Activated naive CD8-positive, alpha-beta T cell treated with anti-CD3 and anti-CD28 coated beads, Interleukin-2, amount 10 ng/mL, durations not matched to agents 7 days and 5 days (primary cell): ENCODE measurements at places on chromosomes 1 and 21.

DNA sequence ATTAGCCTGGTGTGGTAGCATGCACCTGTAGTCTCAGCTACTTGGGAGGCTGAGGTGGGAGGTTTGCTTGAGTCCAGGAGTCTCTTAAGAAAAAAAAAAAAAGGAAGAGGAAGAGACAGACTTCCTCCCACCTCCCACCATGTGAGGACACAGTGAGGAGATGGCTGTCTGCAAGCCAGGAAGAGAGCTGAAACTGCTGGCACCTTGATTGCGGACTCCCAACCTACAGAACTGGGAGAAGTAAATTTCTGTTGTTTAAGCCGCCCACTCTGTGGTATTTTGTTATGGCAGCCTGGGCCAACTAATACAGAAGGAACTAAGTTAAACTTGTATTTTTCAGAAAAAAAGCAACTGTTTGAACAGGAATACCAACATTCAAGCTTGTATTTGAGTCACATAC, 21.7 kb downstream of the DOP1B start:
- no peak for DNase-seq

DNA sequence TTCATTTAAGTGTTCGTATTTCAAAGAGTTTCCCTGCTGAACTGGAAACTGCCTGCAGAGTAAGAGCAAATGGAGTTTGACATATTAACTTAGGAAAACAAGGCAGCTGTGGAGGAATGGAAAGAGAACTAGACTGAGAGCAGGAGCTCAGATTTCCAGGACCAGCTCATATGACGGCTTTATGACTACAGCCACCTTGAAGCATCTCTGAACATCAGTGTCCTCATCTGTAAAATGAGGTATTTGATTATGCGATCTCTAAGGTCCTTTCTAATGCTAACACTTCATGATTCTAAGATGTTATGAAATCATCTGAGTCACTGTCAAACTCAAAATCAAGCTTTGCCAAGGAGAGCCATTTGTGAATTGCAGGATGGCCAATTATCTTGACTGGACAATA, 112.3 kb downstream of the PRRX1 start:
- DNase-seq = no peak

DNA sequence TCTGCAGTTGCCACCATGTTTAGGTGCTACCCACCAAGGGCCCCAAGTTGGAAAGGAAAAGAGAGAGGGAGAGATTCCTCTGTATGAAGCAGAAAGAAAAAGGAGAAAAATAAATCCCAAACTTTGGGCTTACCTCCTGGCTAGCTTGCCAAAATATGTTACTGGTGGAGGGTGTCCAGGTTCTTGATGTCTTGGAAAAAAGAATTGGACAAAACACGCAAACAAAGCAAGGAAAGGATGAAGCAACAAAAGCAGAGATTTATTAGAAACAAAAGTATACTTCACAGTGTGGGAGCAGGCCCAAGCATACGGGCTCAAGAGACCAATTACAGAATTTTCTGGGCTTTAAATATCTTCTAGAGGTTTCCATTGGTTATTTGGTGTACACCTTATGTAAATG, 204.5 kb upstream of the LRRC7 start:
- DNase-seq = no peak

GRCh38 chr1:158812336-158812735, 18.8 kb upstream of the MNDA start:
- DNase-seq = no peak

GRCh38 chr1:188406636-188407035, 1577.9 kb downstream of the PLA2G4A start:
- no peak for DNase-seq

DNA sequence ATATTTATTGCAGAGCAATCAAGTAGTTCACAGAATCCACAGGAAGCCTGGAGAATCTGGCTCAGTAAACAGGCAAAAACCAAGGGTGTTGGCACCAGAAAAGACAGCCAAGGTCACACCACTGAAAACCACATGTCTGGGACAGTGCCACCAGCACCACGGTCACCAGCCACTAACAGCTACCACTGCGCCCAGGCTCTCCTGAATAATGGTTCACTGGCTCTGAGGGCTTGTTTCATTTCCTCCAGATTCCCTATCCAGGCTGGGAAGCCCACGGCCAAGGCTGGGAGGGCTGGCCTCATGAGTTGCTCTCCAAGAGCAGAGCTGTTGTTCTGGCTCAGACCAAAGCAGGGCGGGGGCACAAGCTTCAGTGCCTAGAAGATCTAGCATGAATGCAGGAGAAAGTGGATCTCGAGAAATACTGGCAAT, 54.5 kb upstream of the PTGFRN start:
- no peak for DNase-seq

DNA sequence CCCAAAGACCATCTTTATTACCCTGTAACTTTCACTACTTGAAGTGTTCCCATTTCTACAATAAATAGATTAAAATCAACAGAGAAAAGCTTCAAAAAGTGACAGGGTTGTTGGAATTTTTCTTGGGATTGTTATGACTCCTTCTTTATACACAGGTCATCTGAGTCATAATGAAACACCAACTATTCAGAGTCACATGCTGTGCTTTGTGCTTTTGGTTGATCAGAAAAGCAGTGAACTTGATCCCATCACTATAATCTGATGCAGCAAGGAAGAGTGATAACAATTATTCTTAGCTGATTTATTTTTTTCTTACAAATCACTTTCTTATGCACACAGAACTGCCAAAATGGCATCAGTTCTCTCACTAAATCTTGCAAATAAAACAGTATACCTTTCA, 422.9 kb downstream of the PTBP2 start:
- no peak for DNase-seq

DNA sequence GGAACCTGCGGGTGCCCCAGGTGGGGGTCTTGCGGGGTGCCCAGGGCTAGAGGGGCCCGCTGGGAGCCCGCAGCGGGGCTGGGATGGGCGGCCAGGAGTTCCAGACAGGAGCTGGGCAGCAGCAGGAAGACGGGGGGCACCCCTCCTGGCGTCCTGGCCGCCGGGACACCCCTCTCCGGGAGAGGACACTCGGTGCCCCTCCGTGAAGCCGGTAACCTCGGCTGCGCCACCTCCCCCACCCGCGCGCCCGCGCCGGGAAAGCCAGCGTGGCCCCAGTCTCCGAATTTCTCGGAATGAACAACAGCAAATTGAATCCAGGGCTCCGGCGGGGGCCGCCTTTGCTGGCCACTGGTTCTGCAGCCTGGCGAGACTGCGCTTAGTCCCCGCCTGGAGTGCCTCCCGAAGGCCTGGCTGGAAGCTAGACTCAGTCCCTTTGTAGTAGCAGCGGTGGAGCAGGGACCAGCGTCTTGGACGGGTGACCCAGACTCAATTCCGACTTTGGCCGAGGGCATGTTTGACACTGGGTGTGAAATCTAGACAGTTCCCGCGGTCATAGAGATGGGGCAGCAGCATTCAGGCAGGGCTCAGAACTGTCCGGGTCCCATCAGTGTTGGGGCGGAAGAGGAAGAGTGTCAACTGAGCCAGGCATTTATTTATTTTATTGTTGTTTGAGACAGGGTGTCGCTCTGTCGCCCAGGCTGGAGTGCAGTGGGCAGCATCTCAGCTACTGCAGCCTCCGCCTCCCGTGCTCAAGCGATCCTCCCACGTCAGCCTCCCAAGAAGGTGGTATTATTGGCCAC, 773 bp downstream of the IFNGR2 start:
- DNase-seq = peak; percentile 58

GRCh38 chr1:192140382-192140781, 17.9 kb upstream of the RGS18 start:
- no peak for DNase-seq

DNA sequence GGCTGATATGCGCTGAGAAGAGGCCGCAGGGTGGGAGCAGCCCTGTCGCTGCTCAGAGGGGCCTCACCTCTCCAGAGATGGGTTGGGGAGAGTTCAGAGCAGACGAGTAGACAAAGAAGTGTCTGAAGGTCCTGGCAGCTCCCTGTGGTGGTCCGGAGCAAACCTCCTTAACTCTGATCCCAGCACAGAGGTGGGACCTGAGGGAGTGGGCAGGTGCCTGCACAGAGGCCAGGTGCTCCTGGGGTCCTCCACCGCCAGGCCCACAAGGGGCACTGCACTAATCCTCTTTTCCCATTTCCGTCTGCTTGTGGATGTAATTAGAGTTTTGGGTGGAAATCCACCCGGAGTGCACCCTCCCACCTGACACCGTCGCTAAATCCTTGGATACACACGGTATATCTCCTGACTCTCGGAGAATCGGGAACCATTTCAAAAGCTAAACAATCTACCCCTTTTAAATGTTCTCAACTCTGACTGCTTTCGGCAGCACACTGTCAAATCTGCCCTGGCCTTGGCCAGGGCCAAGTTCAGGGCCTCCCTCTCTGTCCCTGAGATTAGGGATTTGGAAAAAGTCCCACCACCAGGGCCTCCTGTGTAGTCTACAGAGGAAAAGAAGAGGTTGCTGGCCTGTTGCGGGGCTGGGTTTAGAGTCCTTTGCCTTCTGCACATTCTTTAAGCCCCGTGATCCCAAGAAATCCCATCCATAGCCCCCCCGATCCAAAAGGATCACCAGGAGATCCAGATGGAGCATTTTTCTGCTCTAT, 22.4 kb downstream of the CASZ1 start:
- DNase-seq = no peak

- DNase-seq = no peak
Measured at GRCh38 chr1:23567629-23567995, 8.3 kb upstream of the ID3 start.

GRCh38 chr1:99756598-99756997, 9.8 kb downstream of the FRRS1 start:
- DNase-seq = no peak

DNA sequence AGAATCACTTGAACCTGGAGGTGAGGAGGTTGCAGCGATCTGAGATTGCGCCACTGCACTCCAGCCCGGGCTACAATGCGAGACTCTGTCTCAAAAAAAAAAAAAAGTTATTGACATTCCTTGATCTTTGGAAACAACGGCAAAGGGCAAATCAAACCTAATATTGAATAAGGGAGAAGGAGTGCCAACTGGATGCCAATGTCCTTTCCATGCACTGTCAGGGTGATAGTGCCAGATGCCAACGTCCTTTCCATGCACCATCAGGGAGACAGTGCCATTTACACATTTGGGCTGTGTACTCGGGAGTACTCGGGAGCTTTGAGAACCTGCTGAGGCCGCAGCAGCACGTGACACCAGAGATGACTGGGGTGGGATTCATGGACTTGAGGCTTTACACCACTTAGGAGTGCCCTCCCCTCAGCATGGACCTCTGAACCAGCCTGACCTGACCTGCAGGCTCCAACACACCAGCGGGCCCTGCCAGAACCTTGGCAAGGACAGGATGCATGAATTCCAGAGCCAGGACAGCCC, 34.5 kb upstream of the SOD1 start:
- DNase-seq = no peak

DNA sequence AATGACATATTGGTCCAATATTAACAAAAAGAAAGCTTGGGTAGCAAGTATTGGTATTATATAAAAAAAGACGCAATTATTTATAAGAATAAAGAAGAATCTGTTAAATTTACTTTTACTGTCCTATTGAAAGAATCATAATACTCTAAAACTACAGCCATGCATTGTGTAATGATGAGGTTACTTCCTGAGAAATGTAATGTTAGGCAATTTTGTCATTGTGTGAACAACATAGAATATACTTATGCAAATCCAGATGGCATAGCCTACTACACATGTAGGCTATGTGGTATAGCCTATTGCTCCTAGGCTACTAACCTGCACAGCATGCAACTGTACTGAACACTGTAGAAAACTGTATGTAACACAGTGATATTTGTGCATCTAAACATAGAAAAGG, 121.2 kb upstream of the PTGFR start:
- no peak for DNase-seq

DNA sequence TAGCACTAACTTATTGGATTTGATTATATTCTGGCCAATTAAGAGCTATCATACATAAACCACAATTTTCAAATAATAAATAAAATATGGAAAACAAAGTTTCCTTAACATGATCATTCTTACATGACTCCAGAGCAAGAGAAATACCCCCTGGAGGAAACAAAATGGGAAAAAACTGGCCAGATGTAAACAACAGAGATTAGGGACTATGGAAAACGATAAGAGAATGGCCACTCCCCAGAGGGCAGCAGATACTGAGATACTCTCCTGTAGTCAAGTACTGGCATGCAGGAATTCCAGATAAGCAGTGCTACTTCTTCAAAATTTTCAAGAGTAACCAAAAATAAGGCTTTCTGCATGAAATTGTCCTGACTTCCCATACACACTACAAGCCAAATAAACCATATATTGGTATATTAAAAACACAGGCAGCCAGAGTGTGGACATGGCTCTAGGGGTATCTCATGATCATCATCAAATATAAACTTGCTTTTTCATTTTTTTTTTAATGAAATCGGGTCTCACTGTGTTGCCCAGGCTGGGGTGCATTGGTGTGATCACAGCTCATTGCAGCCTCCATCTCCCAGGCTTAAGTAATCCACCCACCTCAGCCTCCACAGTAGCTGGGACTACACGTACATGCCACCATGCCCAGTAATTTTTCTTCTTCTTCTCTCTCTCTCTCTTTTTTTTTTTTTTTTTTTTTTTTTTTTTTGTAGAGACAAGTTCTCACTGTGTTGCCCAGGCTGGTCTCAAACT, 118.5 kb downstream of the EIF4G3 start:
- no peak for DNase-seq

DNA sequence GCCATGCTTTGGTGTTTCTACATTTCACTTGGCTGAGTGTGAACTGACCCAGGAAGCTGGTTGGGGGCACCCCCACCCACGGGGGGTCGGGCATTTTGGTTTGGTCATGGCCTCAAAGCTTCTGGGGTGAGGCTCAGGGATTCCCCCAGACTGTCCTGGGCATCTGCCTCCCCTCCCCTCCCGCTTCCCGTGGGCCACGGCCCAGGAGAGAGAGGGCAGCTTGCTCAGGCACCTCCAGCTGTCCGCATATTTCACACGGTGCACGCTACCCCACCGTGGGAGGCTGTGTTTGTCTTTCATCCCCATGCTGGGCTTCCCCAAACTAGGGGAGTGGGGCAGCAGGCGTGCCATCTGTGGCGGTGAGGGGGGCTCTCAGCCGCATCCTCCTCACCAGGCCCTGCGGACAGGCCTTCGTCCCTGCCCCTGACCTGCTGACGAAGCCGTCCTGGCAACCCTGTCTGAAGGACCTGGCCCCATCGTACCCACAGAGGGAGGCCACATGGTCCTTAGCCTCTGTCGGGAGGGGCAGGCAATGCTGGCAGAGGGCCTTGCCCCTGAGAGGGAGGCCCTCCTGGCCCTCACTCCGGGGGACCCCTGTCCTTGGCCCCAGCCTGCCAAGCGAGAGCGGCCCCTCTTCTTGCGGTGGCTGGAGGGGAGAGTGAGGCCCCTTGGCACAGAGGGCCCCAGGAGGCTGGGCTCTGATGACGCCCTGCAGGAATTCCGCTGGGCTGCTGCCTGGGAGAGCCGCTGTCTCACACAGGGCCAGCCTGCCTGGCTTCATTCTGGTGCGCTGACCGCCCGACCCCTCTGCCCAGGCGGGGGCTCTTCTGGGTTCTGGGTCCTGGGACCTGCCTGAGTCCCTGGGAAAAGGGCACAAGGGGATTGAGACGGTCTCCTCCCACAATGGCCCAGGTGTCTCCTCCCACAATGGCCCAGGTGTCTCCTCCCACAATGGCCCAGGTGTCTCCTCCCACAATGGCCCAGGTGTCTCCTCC, 22.1 kb downstream of the TP73 start:
- DNase-seq = no peak

GRCh38 chr1:2271841-2272655, 43.9 kb downstream of the SKI start:
- no peak for DNase-seq

- DNase-seq = no peak
Measured at GRCh38 chr1:209457401-209458125, 126.0 kb upstream of the CAMK1G start.
